ENCODE measurements at places on chromosomes 3 and 15.

- DNase-seq = no peak
Observed at GRCh38 chr3:24905266-24905665, 410.6 kb upstream of the THRB start.

DNA sequence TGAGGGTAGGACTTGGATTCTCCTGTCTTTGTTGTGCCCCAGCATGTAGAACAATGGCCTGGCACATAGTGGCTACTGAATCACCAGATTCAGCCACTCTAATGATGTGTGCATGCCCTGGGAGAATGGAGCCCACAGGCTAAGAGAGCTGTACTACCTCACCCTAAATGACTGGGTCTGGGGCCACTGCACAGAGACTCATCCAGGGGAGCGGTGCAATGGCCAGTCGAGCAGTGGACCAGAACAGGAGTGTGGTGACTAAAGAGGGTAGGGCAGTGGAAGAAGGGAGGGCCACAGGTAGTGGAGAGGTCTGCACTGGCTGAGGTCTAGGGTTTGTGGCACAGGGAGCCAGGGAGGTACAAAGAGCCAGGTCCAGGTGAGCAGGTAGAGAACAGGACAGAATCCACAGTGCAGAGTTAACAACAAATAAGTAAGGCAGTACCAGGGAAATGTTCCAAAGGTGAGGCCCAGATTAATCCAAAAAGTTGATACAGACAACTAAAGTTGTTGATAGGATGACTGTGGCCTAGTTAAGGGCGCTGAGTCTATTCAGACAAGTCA is 142.7 kb upstream of the ATP11B start:
- DNase-seq = no peak

DNA sequence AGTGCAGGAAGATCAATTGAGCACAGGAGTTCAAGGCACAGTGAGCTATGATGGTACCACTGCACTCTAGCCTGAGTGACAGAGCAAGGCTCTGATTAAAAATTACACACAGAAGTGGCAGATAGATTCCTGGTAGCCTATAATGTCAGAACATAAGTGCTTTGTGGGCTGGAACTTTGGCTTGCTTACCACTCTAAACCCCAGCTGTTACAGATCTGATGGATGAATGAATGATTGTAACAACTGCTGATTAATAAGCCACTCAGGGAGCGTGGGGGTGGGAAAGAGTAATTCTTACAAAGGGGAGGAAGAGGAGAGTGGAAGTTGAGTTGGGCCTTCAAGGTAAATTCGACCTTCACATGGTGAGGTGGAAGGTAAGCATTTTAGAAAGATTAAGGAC is 40.9 kb upstream of the PTPN23 start:
- no peak for DNase-seq

DNA sequence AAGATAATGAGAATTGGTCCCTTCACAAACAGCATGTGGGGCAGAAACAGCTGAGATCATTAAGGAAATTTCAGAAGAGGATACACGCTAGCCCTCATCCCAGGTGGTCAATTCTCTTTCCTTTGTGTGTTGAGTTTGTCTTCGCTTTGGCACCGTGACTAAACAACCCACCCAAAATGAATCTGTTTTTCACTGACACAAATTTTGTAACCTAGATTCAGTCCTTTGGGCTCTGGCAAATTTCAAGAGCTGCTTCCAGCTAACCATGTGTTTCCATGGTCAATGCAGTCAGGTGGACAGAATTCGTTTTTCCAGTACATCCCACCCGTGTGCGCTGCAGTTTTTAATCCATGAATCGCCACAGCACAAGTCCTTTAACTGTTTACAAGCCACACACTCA is 435.4 kb downstream of the WDR72 start:
- no peak for DNase-seq

GRCh38 chr15:38853608-38854007 is 289.0 kb upstream of the RASGRP1 start:
- DNase-seq = no peak

- peak; percentile 57 for DNase-seq
Observed at GRCh38 chr15:88605189-88606069, 15.7 kb upstream of the AEN start.

DNA sequence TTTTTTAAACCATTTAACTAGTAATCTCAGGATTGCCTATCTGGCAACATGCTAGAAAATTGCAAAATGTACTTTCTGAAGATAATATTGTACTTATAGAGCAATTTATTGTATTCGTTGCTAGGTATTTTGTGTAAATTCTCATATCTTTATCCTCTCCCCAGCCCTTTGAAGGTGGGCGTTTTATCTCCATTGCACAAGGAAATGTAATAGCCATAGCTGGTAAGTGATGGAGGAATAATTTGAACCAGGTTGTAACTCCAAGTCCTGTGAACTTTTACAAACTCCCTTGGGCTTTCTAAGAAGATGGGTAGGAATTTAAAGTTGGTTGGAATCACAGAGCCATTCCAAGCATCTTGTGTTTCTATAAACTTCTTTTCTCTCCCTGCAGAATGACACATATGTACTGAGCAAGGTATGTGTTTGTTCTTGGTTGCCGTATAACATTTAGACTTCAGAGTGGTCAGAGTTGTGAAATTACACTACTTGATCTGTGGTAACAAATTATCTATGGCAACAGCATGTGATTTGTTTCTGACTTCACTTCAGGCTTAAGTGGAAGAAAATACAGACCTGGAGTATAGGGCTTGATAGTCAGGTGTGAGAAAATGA is 170.9 kb downstream of the AKAP13 start:
- DNase-seq = no peak

GRCh38 chr15:29888646-29889045 is 66.4 kb upstream of the TJP1 start:
- DNase-seq = no peak

DNA sequence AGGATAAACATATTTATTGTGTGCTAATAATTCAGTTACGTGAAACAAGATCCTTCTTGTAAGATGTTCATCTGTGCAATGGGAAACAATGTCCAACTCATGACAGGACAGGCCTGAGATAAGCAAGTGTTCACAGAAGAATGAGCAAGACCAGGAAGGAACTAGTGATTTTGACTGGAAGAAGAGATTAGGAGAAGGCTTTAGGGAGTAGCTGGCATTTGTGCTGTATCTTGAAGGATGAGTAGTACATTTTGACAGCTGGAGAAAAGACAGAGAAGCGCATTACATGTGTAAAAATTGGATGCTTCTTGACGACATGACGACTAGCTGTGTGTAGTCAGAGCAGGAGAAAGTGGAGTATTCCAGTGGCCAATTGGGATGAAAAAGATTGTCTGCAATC is 48.4 kb downstream of the GBE1 start:
- DNase-seq = no peak

- DNase-seq = no peak
Observed at GRCh38 chr15:100022391-100022790, 289.2 kb upstream of the LYSMD4 start.

DNA sequence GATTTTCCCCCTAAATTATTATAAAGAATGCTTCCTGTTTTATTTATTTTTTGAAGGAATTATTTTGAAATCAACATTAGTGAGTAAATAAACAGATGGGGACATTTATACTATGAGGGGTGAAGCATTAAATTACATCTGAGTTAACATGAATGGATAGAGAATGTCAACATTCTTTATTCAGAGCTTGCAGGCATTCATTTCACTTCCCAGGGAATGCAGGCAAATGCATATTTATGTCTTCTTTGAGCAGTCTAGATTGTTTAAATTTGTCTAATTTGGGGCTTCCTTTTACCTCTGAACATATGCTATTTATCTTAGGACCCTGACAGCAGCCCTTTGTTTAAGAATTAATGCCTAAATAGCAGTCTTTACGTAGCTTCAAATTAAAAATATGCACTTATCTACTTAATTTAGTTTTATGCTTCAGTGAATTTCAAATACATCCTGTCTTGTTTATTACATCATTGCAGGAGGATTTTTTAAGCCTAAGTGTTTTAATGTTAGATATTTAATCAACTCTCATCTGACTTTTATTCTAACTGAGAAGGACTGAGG is 630.5 kb upstream of the LMCD1 start:
- DNase-seq = no peak

- no peak for DNase-seq
Observed at GRCh38 chr15:36924034-36924433, 176.3 kb downstream of the MEIS2 start.

DNA sequence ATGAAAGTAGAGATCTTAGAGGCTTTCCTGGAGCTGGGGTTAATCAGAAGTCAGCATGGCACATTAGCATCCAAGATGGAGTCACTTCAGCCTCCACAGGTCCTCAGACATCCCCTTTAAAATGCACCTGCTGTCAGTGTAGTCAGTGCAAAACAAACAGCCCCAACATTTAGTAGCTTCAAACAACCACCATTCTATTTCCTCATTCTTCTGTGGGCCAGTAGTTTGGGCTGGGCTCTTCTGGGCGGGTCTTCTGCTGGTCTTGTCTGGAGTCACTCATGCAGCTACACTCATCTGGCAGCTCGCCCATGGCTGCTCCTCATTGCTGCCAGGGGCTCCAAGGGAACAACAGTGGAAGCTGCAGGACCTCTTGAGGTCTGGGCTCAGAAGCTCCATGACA is 99.9 kb downstream of the TLE3 start:
- DNase-seq = peak; percentile 52

Measured in RPMI8226 (cell line).